ENCODE measurements at places on chromosomes 3 and 15.

- no peak for DNase-seq
Measured at GRCh38 chr15:91593067-91593466, 260.4 kb upstream of the SLCO3A1 start.

DNA sequence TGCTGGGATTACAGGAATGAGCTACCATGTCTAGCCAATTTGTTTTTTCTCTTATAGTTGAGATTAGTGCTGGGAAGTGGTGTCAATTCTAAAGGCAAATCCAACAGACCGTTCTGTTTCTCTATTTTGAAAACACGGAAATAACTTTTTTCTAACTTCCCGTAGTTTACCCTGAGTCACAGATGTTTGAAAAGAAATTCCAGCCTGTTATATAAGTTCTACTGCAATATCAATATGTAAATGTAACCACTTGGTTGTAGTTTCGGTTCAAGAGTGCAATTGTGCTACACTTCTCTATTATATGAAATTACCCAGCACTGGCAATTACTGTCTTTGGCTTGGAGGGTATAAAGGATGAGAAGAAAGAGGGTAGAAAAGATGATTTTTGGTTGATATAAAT is 22.3 kb upstream of the GNB4 start:
- DNase-seq, result no peak

- DNase-seq, result no peak
Measured at GRCh38 chr3:115072265-115073021, 74.6 kb downstream of the ZBTB20 start.

DNA sequence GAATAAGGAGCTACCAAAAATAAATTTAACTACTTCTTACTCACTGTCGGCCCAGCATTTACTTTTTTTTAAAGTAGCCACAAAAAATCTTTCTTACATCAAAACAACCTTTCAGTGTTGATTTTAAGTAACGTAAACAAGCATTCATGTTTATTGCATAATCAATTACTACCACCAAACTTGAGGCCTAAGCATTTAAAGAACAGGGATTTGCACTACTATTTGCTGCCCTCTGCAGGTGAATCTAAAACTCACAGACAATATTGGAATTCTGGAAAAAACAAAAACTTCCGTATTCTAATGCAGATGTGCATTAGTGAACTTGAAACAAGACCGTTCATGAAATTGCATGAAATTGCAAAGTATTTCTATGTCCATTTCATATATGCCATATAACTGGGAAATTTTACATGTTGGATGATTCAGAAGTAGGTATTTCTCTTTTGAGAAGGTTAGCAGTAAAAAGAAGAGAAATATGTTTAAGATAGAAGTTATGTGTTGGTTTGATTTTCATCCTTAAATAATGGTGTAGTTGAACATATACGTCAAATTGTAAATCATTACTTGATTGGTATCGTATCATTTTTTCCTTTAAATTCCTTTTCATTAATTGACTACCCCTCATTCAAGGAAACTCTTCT is 55.6 kb downstream of the CGGBP1 start:
- DNase-seq, result no peak

- peak; percentile 74 for DNase-seq
Measured at GRCh38 chr15:83066734-83067637, at the start of gene BTBD1. Gene BTBD1 (minus strand): TSS chr15:83067252. CDS start chr15:83067151, 101 bp downstream.

DNA sequence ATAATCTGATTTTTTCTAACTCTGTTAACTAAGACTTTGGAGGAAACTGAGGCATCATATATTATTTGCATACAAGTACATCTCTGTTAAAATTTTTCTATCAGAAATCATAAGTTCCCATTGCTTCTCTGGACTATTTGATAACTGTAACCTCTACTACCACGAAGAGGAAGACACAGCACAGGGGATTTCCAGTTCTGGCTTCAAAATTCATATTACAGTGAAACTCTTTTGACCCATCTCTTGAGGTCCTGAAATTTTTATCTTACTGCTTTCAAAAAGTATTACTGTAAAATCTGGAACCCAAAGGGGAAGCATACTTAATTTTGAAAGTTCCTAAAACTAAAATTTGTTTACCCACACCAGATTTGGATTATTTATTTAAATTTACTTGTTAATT is 4.2 kb downstream of the PLSCR1 start:
- DNase-seq, result no peak

- no peak for DNase-seq
Measured at GRCh38 chr3:127796045-127796830, 26.1 kb downstream of the MGLL start.

DNA sequence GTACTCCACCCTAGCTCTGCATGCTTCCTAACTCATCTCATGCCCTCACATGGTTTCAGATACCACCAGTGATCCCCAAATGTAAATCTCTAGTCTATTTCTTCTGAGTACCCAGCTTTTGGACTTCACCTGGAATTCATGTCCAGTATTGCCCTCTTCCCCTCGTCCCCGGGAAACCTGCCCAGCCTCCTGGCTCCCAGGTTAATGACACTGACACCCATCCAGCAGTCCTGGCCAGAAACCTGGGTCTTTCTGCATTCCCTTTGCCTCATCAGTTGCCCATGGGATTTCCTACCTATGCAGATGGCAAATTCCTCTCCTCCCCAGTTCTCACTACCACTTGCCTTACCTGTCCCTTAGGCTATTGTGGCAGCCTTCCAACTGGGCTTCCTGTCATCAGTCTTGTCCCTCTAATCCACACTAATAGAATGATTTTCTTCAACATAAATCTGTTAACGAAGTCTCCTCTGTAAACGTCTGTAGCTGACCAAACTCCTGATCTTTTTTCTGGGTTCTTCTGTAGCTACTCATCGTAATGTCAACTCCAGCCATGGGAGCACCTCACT is 15.3 kb upstream of the MYLK start:
- no peak for DNase-seq

DNA sequence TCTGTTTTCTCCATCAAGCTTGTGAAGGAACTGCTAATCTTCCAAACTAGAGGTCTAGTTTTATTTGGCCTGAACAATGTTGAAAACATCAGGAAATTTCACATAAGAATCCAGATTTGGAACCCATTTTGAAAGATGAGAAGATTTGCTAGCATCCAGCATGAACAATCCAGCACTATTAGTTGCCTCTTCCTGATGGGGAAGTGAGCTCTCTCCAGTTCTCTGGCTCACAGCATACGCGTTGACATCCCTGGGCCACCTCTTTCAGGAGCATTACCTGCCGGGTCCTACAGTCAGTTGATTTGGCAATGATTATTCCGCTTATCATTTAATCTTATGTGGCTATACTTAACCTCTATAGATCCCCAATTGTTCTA is 10.9 kb downstream of the GPR87 start:
- no peak for DNase-seq

GRCh38 chr15:90859234-90860131 is 8.9 kb upstream of the FURIN start:
- DNase-seq, result no peak

GRCh38 chr3:63886858-63887257 is 23.2 kb downstream of the ATXN7 start:
- no peak for DNase-seq

GRCh38 chr15:98147415-98147814 is 186.9 kb downstream of the ARRDC4 start:
- no peak for DNase-seq

GRCh38 chr15:30073915-30074314 is 8.8 kb upstream of the GOLGA8J start:
- no peak for DNase-seq

DNA sequence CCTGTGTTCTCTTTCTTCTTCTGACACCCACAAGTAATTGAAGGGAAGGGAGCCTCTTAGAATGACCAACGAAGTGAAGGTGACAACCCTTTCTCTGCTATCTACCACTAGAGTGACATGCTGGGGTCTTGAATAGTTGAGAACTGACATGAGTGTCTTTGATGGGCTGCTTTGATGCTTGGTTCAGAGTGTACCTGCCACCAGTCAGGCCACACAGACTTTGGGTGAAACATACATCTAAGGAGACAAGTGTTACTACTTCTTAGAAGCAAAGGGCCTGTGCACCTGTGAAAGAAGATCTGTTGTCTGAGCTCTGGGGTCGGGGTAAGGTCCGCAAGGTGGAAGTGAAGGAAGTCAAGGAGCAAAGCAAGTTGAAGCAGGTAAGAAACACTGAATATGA is 1040.7 kb upstream of the CFAP20DC start:
- no peak for DNase-seq

GRCh38 chr3:23776352-23776891 is 29.3 kb upstream of the UBE2E1 start:
- DNase-seq, result no peak

DNA sequence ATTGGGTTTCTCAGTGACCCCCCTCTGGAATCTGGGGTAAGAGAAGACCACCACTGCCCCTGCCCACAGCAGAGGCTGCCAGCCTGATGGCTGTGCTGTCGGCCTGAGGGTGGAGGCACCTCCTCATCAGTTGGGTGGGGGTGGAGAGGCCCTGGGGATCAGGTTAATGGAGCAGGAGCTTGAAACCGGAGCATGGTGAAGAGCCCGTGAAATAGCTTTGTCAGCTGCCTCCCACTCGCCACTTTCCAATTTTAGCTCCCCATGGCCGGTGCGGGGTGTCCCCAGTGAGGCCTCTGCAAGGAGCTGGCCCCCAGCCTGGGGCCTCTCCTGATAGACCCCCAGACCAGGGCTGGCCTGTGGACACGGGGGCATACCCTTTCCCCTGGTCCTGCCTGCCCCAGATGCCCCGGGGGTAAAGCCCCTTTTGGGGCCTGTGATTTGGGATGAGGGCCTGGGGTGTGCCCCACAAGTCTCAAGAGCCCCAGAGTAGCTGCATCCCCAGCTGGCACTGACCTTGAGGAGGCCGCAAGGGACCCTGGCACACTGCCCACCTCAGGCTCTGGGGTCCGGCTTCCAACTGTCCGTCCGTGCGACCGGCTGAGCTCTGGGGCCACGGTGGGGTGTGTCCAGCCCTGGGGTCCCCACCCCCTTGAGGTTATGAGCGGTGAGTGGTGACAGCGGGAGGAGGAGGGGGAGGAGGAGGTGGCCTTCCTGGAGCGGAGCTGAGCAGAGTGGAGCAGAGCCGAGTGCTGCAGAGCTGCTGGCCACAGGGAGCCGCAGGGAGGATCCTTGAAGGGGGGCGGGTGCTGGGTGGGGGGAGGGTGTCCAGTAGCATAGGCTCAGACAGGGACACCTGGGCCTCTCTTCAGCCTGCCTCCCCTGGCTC is at the start of gene HHATL:
HHATL (minus strand) TSS at position 733 of the 886 bp plus-strand sequence. CDS start 1,972 bp downstream, outside the sequence.
- no peak for DNase-seq

- no peak for DNase-seq
Measured at GRCh38 chr3:118171236-118171852, 863.3 kb downstream of the IGSF11 start.

DNA sequence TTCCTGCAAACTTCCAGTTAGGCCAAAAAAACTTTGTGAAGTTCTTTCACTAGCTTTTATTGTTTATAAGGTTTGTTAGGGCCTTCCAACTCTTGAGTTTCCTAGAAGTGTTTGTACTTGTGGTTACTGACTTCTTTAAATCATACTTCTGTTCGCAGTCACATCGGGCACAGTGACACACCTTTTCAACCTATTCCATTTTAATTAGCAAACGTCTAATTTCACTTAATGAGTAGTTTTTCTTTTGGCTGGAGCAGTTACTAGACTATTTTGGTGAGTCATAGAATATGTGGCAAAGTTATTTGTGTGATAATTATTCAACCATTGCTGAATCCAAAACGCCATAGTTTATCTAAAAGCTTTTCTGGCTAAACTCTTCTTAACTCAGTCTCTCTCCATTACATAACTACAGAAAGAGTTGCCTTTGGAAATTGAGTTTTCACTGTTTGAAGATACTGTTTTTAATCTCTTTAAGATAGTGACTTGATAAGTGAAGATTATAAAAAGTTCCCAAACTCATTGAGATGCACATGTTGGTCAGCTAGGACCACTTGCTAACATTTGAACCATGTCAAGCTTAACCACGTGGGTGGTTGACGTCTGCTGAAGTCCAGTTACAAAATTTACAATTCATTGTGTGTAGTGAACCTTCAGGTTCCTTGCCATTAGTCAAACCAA is 21.5 kb downstream of the CNOT10 start:
- no peak for DNase-seq

GRCh38 chr3:59212128-59212779 is 162.4 kb upstream of the CFAP20DC start:
- no peak for DNase-seq

DNA sequence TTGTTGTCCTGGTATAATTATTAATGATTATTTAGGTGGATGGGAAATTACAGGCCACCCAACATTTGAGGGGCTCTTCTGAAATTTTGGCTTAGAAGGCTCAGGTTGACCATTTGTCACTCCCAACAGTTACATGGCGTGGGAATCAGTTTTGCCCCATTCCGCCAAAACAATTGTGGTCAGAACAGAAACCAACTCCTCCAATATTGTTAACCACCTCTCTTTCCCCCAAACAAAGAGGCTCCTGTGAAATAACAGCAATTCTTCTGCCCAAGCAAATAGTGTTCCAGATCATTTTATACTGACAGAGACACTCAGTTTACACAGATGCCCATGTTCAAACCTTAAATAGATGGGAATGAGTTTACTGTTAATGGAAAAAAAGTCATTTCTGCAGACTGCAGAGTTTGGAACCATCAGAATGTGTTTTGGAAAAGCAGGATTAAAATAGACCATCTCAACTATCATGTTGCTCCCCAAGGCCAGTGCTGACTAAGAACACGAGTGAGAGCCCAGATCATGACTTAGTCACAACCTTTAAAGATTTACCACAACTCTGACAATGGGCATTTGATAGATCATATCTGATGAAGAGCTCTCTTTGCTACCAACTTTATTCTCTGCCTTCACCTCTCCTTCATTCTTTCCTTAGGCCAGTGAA is 102.1 kb downstream of the DUT start:
- no peak for DNase-seq

DNA sequence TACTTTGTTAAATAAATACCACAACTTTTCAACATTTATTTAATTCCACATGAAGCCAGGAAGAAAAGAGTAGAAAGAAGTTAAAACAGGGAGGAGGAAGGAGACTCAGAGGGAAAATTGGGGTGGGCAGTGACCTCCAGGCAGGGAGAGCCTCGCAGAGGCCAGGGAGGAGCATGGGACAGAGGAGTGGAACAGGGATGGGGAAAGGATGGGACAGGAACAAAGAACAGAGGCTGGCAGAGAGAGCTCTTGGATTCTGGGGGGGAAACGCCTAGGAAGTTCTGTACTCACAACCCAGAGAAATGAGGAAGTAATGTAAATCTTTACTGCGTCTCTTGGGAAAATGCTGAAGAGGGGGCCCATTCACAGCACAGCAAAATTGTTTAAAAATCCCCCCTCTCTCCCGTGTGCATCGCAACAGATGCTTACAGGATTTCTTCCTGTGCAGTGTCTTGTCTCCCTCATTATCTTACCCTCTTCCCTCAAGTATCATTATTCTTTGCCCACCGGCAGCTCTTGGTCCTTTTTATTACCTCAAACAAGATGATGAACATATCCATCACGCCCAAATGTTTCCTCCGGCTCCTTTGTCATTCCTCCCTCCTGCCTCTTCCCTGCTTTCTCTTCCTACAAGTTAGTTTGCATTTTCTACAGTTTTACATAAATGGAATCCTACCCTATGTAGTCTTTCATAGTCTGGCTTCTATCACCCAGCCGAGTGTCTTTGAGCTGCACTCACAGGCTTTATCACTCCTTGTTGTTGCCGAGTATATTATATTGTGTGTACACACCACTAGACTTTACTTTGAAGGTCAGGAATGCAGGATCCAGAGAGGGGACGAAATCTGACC is 65.5 kb downstream of the ARHGAP31 start:
- DNase-seq, result no peak
